ENCODE measurements at places on chromosomes 11 and 22.

DNA sequence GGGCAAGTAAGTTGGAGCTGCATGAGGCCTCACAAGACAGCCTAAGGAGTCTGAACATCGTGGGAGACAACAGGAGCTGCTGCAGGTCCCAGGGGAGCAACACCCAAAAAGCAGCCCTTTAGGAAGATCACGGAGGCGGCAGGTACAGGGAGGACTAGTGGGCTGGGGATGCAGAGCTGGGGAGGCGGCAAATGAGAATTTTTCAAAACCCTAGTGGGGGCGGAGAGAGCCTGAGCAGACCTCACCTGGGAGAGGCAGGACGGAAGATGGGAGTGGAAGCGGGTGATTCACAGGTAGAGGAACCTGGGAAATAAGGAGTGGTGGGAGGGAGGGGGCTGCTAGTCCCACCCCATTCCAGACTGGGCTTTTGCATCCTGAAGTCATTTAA is 42.1 kb downstream of the DKK3 start:
- no peak for DNase-seq

- no peak for DNase-seq
Observed at GRCh38 chr22:43777286-43777685, 34.8 kb downstream of the EFCAB6 start.

DNA sequence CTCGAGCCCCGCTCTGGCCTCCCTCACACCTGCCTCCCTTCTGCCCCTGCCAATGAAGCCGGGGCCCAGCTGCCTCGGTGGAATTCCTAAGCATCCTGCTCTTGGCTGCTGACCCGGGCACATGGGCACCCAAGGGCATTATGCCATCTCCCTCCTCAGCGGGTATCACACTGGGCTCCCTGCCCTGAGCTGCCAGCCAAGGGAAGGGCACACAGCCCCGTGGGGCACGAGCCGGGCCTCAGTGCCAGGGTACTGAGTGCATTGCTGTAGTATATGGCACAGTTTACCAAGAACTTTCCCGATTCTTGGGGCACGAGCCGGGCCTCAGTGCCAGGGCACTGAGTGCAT is 43.8 kb upstream of the JAM3 start:
- DNase-seq: no peak

GRCh38 chr22:39284983-39285382 is 34.4 kb downstream of the RPL3 start:
- DNase-seq: no peak

GRCh38 chr22:23742505-23743264 is 8.2 kb downstream of the ZNF70 start:
- DNase-seq: no peak

Measured in DMS79 (cell line).